ENCODE measurements at places on chromosomes 5 and 9.

- DNase-seq: no peak
Measured at GRCh38 chr5:178496214-178496613, 94.0 kb downstream of the COL23A1 start.

DNA sequence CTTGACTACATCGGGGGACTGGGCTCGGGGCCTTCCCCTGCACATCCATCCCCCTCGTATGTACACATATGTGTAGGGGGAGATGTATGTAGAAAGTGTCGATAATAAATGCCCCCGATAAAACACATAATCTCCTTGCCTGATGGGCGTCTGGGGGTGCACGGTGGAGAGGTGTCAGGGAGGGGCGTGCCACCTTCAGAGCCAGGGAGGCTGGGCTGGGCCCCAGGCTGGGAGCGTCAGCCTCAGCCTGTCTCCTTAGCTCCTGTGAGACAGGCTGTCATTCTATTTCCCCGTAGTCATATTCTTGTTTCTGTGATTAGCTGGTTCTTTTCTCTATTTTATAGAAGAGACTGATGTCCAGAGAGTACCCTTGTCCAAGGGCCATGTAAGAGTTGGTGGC, 4.7 kb upstream of the RXRA start:
- no peak for DNase-seq

- no peak for DNase-seq
Measured at GRCh38 chr5:12214267-12215015, 310.2 kb upstream of the CTNND2 start.

DNA sequence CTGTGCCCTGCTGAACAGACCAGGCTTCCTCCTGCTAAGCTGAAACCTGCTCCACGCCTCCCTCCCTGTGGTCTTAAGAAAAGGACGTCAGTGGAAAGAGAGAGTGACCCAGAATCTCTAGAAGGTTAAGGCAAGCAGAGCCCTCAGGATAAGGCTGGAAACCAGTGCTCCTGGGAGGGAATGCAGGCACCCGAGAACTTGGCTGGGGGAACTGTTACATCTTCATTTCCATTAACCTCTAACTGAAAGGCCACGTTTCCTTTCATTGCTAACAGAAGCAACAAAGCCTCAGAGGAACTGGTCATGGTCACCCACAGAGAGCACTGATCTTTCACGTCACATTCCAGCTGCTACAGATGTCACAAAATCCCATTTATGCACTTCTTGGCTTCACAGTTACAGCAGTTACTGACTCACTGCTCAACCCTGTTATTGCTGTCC, 26.1 kb upstream of the AKNA start:
- no peak for DNase-seq

- no peak for DNase-seq
Measured at GRCh38 chr9:21871256-21871975, 69.0 kb downstream of the MTAP start.

- DNase-seq: no peak
Measured at GRCh38 chr9:134408389-134408788, 82.1 kb downstream of the RXRA start.

- peak; percentile 12 for DNase-seq
Measured at GRCh38 chr5:140966293-140967225, at the start of gene PCDHAC2. Gene PCDHAC2, plus strand, starts transcription at chr5:140966476. Its CDS starts 291 bp downstream, at chr5:140966767.

GRCh38 chr5:1004461-1005248, 3.9 kb upstream of the NKD2 start:
- no peak for DNase-seq

- no peak for DNase-seq
Measured at GRCh38 chr5:95966005-95966404, 4.4 kb upstream of the ELL2 start.

GRCh38 chr5:126976520-126977172, 53.7 kb downstream of the MARCHF3 start:
- DNase-seq: no peak

GRCh38 chr5:26601563-26601962, 436.8 kb downstream of the CDH9 start:
- DNase-seq: no peak
